ENCODE measurements at places on chromosomes 3 and 15.

GRCh38 chr15:75215107-75216004 lies 13.7 kb downstream of the C15orf39 start:
- no peak for DNase-seq

DNA sequence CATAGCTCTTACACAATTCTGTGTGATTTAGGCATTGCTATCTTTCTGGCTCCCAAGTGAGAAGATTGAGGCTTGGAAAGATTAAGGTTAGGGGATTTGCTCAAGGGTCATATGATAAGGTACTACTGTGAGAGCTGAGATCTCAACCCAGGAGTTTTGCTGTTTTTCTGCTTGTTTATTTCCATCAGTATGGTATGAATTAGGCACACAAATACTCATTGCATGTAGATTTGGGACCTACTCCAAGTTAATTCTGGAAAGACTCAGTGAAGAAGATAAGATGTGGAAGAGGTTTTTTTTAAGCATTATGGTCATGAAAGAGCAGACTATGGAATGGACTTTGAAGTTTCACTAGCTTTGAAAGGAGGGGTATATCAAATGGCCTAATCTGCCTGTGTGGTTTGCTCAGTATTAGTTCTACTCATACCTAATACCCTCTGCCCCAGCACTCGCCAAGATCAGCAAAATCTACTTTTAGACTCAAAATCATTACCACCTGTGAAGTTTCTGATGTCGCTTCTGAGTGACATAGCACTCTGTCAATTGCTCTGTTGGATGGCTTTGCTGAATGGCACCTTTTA lies 12.5 kb downstream of the MBNL1 start:
- no peak for DNase-seq

DNA sequence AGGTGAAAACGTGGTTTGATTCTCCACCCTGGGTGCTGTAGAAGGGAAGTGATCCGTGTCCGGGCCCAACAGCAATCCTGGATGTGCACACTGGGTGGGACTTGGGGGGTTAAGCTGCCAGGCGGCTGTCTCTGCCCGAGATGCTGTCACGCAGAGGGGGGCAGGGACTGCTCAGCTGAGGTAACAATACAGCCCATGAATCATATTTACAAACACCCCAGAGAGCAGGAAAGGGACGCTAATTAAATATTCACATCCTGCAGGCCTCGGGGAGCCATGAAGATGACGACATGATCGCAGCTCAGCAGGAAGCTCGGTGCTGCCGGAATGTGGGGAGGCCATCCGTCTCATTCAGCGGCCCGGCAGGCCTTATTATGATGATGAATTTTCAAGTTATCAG lies 17.9 kb upstream of the CRABP1 start:
- no peak for DNase-seq

GRCh38 chr15:73174171-73174570 lies 121.9 kb downstream of the NEO1 start:
- no peak for DNase-seq

DNA sequence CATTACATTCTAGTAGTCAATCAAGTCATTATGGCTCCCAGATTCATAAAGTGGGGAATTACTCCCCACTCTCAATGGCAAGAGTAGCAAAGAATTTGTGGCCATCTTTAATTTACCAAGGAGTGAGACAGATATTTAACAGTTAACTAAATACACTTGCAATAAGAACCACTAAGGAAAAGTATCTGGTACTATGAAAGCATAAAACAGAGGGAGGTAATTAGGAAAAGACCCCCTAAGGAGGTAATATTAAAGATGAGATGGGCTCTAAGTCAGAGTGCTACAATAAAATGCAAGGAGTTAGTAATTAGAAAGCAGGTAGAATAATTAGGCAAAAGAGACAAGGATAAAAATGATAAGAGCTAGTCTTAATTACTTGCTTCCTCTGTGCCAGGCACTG lies 301.9 kb downstream of the CHL1 start:
- DNase-seq, result no peak
